ENCODE measurements at places on chromosomes 12 and 14.

DNA sequence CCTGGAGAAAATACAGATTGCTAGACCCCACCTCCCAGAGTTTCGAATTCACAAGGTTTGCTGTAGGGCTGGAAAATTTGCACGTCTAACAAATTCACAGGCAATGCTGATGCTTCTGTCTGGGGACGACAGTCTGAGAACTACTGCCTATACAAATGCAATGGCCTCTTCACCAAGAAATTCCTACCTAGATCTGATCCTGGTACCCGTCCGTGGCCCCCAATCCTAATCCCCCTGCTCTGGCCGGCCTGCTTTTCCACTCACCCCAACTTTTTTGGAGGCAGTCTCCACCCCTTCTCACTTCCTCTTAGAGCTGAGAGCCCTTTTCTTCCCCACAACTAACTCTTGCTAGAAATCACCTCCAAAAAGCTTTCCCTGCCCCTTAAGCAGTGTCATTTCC is 3.1 kb upstream of the SSH1 start:
- no peaks in the 10 kb centered on the region for H3K36me3 ChIP-seq
- no peak for DNase-seq
- peaks cover 16% of the 10 kb centered on the region for H3K27me3 ChIP-seq
- no peak overlapping the region for H3K4me3 ChIP-seq
- no peak overlapping the region for H3K27ac ChIP-seq

DNA sequence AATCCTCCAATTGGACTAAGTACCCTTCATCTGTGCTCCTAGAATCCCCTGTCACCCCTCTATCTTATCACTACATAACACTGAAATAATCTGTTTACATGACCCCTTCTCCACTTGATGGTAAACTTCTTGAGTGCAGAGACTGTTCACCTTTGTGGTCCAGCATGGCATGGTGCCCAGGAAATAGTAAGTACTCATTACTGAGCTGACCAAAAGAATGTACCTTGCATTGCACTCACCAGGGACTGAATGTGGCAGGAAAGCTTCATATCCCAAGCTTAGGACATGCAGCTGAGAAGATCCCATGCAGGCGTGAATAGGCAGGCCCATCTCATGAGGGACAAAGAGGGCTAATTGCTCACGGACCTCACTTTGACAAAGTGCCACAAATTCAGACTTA is 1.4 kb upstream of the GARIN2 start:
- no peak for DNase-seq
- H3K4me3 ChIP-seq = no peak overlapping the region
- H3K4me1 ChIP-seq = peaks cover 30% of the 10 kb centered on the region
- H3K27me3 ChIP-seq = no peaks in the 10 kb centered on the region
- no peak overlapping the region for H3K27ac ChIP-seq

DNA sequence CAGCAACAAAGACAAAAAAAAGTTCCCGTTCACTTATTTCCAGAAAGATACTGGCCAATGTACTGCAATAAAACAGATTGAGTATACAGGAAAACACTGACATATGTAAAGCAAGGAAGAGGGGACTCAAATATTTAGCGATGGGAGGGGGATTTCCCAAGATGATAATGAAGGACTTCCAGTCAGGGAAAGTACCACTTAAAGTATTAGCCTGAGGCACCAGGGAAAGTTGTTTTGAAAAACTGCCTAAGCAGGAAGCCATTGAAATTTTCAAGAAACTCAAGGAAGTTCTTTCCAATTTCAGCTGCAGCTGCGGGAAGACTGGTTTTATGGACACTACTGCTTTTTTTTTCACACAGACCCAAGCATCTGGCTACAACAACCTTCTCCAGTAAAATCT is 1007.4 kb upstream of the NOVA1 start:
- DNase-seq = no peak
- H3K36me3 ChIP-seq = no peaks in the 10 kb centered on the region
- H3K4me3 ChIP-seq = no peak overlapping the region
- no peaks in the 10 kb centered on the region for H3K27me3 ChIP-seq
- H3K27ac ChIP-seq = no peak overlapping the region

DNA sequence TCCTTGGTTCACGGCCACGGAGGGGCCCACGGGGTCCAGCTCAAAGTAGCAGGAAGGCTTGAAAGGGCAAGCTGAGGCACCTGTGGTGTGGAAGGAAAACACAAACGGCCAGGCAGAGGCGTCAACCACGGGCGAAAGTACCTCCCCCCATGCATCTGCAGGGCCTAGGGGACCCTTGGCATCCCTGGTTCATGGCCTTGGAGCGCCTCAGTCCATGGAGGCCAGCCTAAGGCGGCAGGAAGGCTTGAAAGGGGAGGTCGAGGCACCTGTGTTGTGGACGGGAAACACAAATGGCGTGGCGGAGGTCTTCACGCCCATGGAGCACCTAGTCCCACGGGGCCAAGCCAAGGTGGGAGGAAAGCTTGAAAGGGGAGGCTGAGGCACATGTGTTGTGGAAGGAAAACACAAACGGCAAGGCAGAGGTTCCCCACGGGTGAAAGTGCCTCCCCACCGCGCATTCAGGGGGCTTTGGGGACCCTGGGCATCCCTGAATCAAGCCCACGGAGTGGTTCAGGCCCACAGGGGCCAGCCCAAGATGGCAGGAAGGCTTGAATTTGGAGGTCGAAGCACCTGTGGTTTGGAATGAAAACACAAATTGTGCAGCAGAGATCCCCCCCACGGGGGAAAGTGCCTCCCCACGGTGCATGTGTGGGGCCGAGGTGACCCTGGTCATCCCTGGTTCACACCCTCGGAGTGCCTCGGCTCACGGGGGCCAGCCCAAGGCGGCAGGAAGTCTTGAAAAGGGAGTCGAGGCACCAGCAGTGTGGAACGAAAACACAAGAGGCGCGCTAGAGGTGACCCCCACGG is 380.8 kb downstream of the ALG10 start:
- no peaks in the 10 kb centered on the region for H3K36me3 ChIP-seq
- H3K4me1 ChIP-seq = no peaks in the 10 kb centered on the region
- DNase-seq = no peak
- H3K4me3 ChIP-seq = no peak overlapping the region
- H3K27ac ChIP-seq = no peak overlapping the region

- no peaks in the 10 kb centered on the region for H3K36me3 ChIP-seq
- no peak overlapping the region for H3K27ac ChIP-seq
Measured at GRCh38 chr12:107418981-107419380, 266.6 kb upstream of the PWP1 start.

DNA sequence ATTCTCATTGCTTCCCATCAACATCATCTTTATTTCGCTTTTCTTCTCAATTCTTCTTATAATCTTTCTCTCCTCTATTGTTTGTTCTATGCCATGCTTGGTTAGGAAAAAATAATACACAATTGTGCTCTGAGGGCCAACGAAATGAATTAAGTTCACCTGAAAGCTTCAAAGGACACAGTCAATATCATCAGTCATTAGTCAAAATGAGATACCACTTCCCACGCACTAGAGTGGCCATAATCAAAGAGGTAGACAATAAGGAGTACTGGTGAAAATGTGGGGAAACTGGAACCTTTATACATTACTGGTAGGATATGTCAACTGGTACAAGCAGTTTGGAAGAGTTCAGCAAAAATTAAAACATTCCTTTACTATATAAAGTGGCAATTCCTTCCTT is 91.5 kb downstream of the TMTC1 start:
- H3K36me3 ChIP-seq = no peaks in the 10 kb centered on the region
- no peak overlapping the region for H3K27ac ChIP-seq
- H3K27me3 ChIP-seq = no peaks in the 10 kb centered on the region

DNA sequence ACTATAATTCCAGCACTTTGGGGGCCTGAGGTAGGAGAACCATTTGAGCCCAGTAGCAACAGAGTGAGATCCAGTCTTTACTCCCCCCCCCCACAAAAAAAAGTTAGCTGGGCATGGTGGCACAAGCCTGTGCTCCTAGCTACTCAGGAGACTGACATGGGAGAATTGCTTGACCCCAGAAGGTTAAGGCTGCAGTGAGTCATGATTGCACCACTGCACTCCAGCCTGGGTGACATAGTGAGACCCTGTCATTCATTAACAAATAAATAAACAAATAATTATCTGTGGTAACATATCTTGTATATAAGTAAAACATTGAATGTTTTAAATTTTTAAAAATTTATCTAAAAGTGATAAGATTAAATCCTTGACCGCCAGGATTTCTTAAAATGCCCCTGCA is 4.8 kb downstream of the ENTPD5 start:
- peaks cover 8% of the 10 kb centered on the region for H3K36me3 ChIP-seq
- H3K27me3 ChIP-seq = no peaks in the 10 kb centered on the region
- peaks cover 4% of the 10 kb centered on the region for H3K4me1 ChIP-seq
- no peak overlapping the region for H3K4me3 ChIP-seq
- no peak overlapping the region for H3K27ac ChIP-seq

GRCh38 chr14:52253503-52253902 is 14.0 kb upstream of the PTGDR start:
- H3K4me3 ChIP-seq = no peak overlapping the region
- H3K27me3 ChIP-seq = no peaks in the 10 kb centered on the region
- no peak overlapping the region for H3K27ac ChIP-seq
- no peak for DNase-seq
- no peaks in the 10 kb centered on the region for H3K4me1 ChIP-seq

- no peaks in the 10 kb centered on the region for H3K36me3 ChIP-seq
- H3K27ac ChIP-seq = peak overlapping the region; percentile 19
- H3K4me3 ChIP-seq = no peak overlapping the region
- peaks cover 31% of the 10 kb centered on the region for H3K4me1 ChIP-seq
Measured at GRCh38 chr14:35416108-35416750, 11.7 kb upstream of the NFKBIA start.

DNA sequence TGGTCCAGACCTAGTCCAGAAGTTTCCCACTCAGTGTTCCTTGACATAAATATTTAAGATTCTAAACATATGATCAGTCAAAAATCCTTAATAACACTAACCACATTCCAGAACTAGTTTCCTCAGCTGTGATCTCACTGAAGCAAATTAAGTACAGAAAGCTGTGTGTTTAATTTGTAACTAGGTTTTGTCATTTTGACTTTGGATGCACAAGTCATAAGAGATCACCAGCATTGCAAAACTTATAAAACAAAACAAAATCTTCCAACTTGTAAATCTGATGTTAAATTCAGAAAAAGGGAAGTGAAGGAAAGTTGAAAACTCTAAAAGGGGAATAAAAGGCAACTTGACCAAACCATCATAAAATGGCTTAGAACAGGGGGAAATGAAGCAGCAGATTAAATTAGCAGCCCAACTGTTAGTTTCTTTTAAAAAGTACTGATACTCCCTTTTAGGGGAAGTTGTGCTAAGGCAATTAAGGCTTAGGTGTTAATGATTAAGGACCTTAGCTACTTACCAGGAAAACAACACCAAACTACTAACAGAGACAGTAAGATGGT is 56.6 kb downstream of the SH2B3 start:
- DNase-seq = no peak
- no peaks in the 10 kb centered on the region for H3K27me3 ChIP-seq
- H3K4me3 ChIP-seq = no peak overlapping the region
- H3K36me3 ChIP-seq = peaks cover 18% of the 10 kb centered on the region
- H3K27ac ChIP-seq = no peak overlapping the region

DNA sequence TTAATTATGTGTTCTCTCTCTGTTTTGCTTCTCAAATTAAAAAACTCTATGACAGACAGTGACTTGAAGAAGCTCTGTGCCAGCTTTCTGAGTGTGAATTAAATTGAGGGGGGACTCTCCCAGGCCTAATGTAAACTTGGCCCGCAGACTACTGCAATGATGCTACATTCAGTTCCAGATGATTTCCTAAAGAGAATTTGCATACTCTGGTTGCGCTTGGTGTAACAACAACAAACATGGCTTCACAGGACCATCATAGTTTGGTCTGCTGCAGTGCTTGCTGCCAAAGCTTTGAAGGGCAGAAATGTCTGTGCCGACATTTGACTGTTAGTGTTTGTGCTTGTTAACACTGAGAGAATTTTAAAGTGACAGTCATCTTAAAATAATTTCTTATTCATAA is 25.0 kb downstream of the CFAP54 start:
- H3K27me3 ChIP-seq = no peaks in the 10 kb centered on the region
- no peaks in the 10 kb centered on the region for H3K4me1 ChIP-seq
- H3K4me3 ChIP-seq = no peak overlapping the region
- peak overlapping the region; percentile 10 for H3K27ac ChIP-seq

DNA sequence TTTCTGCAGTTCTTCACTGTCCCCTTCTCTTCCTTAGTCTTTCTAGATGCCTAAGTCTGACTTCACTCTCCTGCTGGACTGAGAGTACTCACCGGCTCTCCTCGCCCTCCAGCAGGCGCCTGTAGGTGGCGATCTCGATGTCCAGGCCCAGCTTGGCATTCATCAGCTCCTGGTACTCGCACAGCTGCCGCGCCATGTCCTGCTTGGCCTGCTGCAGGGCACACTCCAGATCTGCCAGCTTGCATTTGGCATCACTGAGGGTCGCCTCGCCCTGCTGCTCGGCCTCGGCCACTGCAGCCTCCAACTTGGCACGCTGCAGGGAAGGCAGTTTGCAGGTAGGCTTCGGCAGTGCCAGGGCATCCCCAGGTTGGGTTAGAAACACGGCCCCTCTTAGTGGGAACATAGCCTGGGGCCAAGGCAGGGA is 5.2 kb downstream of the KRT84 start:
- H3K4me3 ChIP-seq = no peak overlapping the region
- no peaks in the 10 kb centered on the region for H3K27me3 ChIP-seq
- H3K36me3 ChIP-seq = no peaks in the 10 kb centered on the region

GRCh38 chr12:93502802-93503623 is 35.7 kb downstream of the MRPL42 start:
- H3K27me3 ChIP-seq = no peaks in the 10 kb centered on the region
- H3K27ac ChIP-seq = no peak overlapping the region
- H3K4me3 ChIP-seq = no peak overlapping the region
- H3K4me1 ChIP-seq = no peaks in the 10 kb centered on the region
- peaks cover 14% of the 10 kb centered on the region for H3K36me3 ChIP-seq
- peak; percentile 35 for DNase-seq

GRCh38 chr12:104551313-104551931 is 94.7 kb downstream of the CHST11 start:
- H3K4me1 ChIP-seq = peaks cover 14% of the 10 kb centered on the region
- no peaks in the 10 kb centered on the region for H3K27me3 ChIP-seq
- no peak overlapping the region for H3K27ac ChIP-seq

DNA sequence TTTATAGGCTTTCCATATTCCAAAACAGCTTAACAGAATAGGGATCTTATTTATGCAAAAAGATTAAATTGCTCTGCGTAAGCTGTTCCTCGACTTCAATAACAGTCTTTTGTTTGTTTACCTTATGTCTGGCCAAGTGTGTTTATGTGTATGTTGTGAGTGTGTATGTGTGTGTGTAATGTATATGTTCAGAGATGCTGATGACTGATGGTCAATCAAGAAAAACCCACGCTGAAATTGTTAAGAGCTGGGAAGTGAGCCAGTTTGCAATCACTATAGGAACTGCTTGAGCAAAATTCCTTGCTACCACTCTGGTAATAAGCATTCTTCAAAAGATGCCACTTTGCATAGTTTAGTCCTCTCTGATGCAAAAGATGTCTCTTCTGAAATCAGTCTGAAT is 59.6 kb downstream of the PRKD1 start:
- DNase-seq = no peak
- no peaks in the 10 kb centered on the region for H3K27me3 ChIP-seq

- H3K27ac ChIP-seq = no peak overlapping the region
- H3K4me1 ChIP-seq = no peaks in the 10 kb centered on the region
- no peak for DNase-seq
- no peak overlapping the region for H3K4me3 ChIP-seq
Measured at GRCh38 chr14:92988786-92989755, 66.1 kb downstream of the CHGA start.

Measured in thymus (tissue), 14 donors.